ENCODE measurements at places on chromosomes 13 and 19.

- DNase-seq, result no peak
Measured at GRCh38 chr19:12774588-12775555, at the start of gene HOOK2. Gene HOOK2, minus strand, starts transcription at chr19:12775552. Its CDS starts 103 bp downstream, at chr19:12775449.

DNA sequence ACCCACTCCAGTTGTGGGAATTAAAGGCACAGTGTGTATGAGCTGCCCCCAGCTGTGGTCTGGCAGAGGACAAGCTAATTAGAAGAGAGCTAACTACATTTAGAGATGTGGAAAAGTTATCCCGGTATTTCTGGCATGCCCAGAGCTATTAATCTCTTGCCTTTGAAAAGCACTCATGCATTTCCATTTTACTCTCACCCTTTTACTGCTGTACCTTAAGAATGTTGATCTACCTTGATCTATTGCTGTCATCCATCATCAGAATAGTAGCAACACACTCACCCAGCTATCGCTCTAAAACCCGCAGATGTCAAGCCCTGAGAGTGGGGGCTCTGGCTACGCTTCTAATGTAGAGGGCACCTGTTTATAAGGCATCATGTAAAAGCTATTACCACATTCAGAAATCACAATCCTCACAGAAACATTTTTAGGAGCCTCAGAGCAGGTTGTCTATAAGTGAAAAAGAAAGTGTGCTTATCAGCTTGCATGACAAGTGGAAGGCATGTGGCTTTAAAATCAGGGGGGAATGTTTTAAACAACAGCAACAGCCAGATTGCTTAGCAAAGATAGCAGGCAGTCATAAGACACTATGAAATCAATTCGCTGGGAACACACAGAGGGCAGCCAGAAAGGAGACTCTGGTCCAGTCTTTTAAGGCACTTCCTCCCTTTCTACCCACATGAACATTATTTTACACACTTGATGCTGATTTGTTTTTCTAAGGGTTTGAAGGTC is 224.2 kb upstream of the IRS2 start:
- DNase-seq, result no peak

DNA sequence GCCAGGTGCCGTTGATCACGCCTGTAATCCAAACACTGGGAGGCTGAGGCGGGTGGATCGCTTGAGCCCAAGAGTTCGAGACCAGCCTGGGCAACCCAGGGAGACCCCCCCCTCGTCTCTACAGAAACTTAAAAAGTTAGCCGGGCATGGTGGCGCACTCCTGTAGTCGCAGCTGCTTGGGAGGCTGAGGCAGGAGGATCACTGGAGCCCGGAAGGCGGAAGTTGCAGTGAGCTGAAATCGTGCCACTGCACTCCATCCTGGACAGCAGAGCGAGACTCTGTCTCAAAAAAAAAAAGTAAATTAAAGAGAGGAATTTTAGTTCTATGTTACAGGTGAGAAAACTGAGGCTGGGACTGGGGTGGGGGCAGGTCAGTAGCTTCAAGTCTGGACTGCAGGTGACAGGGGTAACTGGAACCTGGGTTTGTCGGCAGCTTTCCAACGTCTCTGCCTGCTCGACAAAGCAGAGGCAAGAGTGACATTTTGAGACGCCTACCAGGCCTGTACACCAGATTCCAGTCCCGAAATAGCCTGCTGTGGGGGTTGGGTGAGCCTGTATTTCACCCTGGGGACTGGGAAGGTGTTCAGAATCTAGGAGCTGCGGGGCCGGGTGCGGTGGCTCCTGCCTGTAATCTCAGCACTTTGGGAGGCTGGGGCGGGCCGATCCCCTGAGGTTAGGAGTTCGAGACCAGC is 1.2 kb downstream of the SELENOW start:
- DNase-seq, result no peak

DNA sequence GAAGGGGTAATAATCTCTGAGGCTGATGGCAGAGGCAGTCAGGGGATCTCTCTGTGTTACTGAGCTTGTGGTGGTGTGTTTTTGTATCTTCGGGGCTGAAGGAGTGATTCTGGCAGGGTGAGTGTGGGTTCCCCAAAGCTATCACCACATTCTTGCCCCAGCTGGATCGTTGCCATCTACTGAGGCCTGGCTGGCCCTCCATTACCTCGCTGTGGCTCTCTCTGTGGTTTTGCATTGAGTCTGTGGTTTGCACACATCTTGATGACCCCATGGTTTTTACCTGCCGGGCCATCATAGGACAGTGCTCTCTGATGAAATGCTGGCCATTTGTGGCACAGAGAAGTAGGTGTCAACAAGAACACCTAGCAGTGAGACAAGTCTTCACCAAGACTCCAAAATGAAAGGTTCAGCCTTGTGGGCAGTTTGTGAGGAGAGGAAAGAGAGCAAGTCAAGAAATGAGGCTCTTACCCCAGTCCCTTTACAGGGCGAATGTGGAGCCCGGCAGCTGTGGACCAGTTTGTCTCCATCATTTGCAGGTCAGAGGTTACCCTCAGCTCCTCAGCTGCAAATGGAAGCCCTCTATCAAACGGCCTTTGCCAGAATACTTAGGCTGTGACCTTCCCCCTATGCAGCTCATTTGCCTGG is 69.0 kb upstream of the NPAS1 start:
- DNase-seq, result no peak

GRCh38 chr19:29212356-29212647 is 649 bp downstream of the UQCRFS1 start:
- no peak for DNase-seq

All from GM18507 (cell line).